Suprapubic skin (tissue), 4 donors: ENCODE measurements at places on chromosomes 11 and 22. TPM values are rescaled to one million over a fixed set of nuclear protein-coding genes. Genes with fewer than 3 reads are reported as not detected.

PAX6 gene
- 0.25 TPM for total RNA-seq

TMPRSS6 gene
- total RNA-seq: 0.30 TPM

GAS2 gene
- total RNA-seq: 4.4 TPM

TMEM132A gene
- 7.5 TPM for total RNA-seq

CASP5 gene
- total RNA-seq: not detected

DNA sequence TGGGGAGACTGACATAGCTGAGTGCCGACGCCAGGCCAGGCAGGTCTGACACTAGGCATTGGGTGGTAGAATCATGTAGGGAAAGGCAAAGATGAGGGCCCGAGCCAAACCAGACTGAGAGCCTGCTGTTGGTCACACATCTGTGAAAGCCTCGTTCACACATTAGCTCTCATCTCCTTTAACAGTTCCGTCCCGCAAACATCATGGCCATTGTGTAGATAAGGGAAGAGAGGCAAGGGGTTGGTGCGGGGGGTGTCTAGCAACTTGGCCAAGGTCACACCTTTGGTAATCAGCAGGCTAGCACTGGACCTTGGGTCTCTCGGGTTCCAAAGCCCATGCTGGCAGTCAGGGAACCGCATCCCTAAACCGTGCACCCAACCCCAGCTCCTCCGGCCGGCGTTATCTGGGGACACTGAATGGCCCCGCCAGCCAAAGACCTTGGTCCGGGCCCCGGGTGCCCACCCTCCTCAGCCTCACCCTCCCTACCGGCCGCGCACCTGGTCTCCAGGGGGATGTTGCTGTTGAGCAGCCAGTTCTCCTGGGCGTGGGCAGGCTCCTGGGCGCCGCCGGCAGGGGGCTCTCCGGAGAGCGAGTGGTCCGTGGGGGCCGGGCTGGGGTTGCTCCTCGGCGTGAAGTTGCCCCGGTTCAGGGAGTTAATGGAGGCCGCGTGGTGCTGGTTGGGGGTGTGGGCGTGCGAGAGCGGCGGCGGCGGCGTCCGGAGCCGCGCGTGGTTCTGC lies 328.3 kb upstream of the NARS2 start:
- no peak for DNase-seq

- no peak for DNase-seq
These were observed 26.8 kb downstream of the TNRC6B start for GRCh38 chr22:40204321-40205116.

DNA sequence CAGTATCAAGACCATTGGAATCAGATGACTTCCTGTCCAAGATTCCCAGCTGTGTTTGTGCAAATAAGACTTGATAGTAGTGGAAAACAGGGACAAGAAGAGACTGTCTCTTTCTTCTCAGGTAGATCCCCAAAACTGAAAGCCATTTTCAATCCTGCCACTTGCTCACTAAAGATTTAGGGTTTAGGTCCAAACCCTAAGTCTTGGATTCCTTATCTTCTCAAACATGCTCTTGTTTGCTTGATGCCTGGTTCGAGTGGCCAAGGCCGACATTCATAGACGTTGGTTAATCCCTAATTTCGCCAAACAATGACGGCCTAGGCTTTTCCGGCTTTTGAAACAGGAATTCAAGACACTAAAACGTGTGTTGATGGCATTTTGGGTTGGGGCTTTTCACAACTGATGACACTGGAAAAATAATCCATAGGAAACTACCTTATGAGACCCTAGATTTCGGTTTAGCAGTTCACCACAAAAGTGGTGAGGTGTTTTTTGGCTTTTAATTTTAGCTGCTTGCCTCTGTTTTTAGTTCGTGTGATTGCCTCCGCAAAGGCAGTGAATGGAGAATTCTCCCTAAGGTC lies 1.0 kb upstream of the GTPBP1 start:
- DNase-seq: no peak

DNA sequence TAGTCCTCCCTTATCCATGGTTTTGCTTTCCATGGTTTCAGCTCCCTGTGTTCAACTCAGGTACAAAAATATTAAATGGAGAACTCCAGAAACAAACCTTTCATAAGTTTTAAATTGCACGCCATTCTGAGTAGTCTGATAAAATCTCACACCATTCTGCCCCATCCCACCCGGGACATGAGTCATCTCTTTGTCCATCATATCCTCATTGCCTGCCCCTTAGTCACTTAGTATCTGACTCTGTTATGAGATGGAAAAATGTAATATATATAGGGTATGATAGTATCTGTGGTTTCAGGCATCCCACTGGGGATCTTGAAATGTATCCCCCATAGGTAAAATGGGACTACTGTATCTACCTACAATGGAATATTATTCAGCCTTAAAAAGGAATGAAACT lies 35.5 kb upstream of the FGF3 start:
- DNase-seq: no peak

DNA sequence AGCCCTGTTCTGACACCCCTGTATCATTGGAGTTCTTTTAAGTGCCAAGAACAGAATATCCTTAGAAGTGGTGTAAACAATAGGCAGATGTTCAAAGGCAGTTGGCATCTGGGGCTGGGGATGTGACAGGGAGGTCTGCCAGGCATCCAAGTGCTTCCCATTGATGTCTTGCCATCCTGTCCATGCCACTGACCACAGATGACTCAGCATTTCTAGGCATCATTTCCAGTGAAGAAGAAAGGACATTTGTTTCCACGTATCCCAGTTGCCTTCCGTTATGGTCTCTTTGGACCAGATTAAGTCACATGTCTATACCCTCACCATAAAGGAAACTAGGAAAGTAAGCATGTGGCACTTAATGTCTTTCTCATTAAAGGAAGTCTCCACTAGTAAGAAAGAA lies 76.7 kb upstream of the BARX2 start:
- DNase-seq: no peak

GRCh38 chr11:84914511-84914910 lies 712.6 kb downstream of the DLG2 start:
- DNase-seq: no peak

DNA sequence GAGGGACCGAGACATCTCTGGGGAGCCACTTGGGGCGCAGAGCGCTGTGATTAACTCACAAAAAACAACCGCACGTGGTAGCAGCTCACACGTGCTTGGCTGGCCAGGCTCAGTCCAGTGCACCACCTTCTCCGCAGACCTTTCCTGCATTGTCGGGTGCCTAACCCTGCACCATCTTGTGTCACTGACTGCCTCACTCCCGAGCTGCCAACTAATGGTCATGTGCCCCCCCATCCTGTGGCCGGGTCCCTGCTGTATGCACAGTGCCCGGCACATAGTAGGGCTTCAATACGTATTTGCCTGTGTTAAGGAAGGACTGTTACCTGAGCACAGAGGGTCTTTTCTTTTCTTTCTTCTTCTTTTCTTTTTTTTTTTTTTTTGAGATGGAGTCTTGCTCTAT lies 71.9 kb downstream of the ARHGAP8 start:
- DNase-seq: no peak

DNA sequence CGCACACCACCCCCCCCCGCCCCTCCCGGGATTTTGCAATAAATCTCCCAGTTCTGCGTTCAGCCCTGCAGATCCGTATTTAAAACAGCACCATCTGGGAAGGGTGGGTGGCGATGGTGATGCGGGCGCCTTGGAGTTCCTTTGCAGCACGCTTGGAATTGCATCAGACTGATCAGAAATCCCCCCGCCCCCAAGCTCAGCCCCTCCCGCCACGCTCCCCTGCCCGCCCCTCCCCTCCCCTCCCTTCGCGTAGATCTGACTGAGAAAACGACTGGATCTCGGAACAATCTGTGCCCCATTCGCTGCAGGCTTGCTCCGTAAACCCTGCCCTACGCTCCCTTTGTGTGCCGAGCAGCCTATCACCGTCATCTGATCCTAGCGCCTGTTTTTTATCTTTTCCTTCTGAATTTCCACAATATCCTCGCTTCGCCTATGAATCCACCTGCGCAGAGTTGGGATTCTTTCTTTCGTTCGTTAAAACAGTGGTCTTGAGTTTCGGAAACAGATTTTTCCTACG lies 18.1 kb upstream of the BDNF start:
- no peak for DNase-seq
